Cardiac septum (tissue), 1 donor: ENCODE measurements at places on chromosomes 6 and 20.

DNA sequence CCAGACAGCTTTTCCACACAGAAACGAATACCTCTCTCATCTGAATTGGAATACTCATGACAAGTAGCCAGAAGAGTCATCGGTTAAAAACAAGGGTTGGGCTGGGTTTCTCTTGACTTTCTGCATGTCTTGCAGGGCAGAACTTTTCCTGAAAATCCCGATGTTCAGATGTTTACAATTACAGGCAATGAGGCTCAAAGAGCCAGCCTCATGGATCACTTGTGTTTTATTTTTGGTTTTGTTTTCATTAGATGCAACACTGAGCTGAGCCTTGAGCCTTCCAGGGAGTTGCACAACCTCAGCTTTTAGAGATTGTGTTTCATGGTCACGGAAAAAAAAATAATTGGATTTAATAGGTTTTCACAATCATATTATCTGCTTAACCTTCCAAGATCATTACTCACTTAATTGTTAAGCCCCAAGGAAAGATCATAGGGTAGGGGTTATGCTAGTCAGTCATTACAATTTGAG is 288.1 kb upstream of the PRDM1 start:
- DNase-seq: no peak

DNA sequence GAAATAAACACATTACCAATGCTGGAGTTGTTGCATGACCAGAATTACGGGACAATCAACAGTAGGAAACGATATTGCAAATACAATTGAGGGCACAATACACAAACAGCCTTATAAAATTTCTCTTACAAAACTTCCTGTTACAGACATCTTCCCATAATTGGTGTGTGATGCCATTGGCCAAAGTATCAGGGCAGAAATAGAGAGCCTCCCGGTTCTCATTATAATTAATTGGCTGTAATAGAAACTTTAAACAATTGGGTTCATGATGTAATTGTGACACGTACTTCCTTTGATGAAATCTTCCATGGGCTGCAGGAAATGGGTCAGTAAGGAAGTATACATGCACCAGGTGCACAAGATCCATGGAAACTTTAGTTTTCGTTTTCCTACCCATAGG is 40.3 kb upstream of the RALGAPA2 start:
- no peak for DNase-seq

DNA sequence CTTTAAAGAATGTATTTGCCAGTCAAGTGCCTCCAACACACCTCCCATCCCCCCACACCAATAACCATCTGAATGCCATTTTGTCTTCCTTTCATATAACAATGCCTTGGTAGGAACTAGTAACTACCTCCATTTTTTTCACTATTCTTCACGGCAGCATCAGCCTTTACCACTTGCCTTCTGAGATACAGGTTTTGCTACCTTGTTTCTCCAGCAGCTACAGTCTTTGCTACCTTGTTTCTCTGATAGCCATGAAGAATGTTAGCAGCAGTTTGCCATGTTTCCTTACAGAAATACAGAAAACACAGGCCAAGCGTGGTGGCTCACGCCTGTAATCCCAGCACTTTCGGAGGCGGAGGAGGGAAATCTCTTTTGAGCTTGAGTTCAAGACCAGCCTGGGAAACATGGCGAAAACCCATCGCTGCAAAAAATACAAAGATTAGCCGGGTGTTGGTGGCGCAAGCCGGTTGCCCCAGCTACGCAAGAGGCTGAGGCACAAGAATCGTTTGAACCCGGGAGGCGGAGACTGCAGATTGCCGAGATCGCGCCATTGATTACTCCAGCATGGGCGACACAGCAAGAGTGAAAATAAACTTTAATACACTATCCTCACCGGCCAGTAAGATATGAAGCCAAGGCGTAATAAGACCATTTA is 100.9 kb downstream of the HFE start:
- no peak for DNase-seq

- no peak for DNase-seq
Measured at GRCh38 chr20:8711501-8711900, 357.4 kb upstream of the PLCB4 start.

- no peak for DNase-seq
Measured at GRCh38 chr6:47485083-47485482, 7.5 kb downstream of the CD2AP start.
